ENCODE measurements at places on chromosomes 3 and 15. TPM values are rescaled to one million over a fixed set of nuclear protein-coding genes. Genes with fewer than 3 reads are reported as not detected.

DNA sequence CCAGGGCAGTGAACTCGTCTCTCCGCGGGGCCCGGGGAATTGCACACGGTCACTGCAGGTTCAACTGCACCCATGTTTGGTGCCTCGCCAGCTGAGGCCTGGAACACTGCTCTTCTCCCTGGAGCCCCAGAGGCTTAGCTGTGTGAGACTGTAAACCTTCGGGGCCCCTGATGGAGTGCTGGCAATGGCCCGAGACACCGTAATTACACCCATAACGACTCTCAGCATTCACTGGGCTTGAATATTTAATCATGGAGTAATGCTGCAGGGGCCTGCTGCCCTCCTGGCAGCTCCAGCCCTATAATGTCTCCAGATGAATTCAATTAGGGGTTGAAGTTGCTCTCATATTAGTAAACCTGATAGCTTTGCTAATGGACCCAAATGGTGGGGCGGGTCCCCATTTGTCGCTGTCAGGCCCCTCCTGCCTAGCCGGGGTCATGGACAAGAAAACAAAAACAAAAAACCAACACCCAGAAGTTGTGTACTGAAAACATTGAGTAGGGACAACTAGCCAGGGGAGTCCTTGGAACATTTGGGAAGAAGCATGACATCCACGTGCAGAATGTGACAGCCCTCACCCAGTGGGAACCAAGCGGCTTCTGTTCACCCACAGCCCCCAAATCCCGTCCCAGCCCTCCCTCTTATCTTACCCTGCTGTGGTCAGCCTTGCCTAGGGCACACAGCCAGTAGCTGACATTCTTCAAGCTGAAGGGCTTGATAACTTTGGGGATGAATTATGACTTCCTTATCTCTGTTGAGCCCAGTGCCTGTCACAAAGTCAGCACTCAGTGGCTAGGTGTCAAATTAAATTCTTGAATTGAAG is 74.3 kb upstream of the SCN5A start:
- DNase-seq: no peak

DNA sequence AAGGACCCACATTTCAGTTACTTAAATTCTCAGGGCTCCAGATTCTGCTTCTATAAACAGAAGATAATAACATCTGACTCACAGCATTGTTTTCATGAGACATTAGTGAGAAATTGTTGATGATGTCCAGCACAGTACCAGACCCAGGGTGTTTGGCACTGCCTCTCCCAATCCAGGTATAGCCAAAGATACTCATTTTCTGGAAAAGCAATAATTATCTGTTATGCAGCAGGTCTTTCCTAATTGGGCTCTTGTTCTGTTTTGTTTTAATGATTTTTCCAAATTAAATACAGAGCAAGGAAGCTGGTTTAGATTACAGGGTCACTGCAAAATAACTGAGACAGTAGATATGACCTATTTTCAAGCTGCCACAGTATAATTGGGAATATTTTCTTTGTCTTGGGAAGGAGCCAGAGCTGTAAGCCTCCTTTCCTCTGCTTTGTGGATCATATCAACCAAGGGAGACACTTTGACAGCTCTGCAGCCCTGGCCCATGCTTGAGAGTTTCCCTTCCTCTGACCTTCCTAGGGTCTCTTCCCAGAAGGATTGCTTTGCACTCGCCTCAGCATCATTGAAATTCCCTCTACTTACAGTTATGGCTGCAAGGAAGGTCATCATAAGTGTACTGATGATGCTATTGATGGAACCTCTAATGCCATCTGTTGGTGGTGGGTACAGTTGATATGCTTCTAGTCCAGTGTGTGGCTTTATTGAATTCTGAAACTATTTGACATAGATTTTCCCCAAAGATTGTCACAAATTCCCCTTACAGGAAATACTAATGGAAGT is 522.4 kb upstream of the ADAMTS9 start:
- DNase-seq: no peak

- DNase-seq: no peak
These were observed 74.7 kb downstream of the SNRK start for GRCh38 chr3:43361077-43361476.

DNA sequence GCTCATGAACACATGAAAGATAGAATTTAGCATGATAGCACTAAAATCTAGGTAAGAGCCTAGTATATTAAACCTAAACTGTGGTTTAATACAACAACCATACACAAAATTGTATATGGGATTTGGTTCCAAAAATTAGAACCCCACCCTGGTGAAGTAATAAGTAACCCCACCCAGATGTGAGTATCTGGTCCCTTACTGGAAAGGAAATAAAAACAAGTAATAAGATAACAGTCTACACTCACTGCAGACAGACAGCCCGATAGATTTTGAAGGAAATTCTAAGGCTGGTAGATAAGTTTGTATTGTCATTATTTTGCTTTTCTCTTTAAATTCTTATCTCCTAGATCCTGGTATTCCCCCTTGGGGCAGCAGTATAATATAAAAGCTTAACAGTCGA is 184.9 kb downstream of the ZBTB20 start:
- DNase-seq: no peak

DNA sequence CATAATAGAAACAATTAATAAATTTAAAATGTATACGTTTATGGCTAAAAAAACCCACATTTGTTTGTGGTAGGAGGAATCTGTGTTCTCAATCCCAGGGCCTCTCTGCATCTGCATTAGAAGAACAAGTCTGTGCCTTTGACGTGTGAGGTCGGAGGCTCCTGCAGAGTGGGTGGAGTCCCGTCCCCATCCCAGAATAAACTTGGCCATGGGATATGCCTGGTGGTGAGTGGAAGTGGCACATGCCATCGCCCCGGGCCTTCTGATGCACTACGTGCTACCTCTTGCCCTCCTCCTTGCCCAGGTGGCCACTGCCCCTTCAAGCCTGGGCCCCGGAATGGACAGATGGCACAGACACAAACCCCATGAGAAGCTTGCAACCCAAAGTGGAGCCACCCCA is 131.1 kb upstream of the NSMCE3 start:
- DNase-seq: no peak

GRCh38 chr3:120326784-120327183 is 22.4 kb downstream of the LRRC58 start:
- DNase-seq: no peak

The SERPINI2 gene
- not detected for total RNA-seq

DNA sequence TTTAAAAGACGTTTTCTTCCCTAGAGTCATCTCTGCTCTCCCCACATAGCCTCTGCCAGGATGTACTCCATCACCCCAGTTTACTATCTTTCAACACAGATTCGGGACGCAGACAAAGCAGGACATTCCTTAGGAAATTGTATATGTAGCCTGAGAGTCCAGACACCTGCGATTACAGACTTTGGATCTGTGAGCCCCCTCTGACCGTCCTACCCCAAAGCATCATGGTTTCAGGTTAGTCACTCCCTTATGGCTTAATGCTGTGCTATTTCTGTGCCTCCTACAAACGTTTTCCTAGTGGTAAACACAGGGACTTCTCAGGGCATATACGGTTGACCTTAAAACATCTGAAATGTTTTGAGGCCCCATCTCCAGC is 234.0 kb upstream of the BHLHE40 start:
- no peak for DNase-seq

DNA sequence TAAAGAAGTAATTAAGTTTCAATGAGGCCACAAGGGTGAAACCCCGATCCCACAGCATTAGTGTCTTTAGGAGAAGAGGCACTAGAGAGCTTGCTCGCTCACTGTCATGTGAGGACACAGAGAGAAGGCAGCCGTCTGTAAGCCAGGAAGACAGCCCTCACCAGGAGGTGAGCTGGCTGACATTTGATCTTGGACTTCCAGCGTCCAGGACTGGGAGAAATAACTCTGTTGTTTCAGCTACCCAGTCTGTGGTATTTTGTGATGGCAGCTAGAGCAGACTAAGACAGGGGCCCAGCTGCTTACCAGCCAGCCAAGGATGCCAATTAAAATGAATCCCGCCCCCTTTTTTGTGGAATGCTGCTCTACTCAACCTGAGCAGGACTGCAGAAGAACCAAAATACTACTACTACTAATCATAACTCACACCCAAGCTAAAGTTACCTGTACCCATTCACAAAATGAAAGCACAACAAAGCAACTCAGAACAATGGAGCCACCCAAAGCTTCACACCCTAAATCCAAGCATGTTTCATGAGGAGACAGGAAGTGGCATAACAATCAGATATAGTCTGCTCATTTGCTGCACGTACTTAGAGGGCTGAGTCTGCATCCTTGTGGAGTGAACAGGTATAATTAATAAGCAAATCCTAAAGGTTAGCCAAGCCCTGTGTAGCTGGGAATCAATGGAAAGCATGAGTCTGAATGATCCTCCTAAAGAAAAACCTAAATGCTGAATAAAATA is 35.6 kb upstream of the RHCG start:
- no peak for DNase-seq
